ENCODE measurements at places on chromosomes 16 and 17.

DNA sequence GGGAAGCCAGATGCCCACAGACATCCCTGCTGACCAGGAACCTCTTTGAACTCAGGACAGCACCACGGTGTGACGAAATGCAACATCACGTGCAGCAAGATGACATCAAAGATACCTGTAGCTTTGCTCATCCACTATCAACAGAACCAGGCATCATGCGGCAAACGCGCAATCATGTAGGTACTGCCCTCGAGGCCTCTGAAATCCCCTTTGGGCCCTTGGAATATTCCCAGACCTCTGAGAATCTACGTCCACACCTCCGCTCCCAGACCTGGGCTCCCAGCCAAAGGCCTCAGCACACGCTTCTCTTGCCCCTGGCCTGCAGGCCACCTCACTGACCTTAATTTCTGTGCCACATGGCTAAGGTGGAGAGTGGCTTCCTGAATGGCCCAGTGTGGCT is 7.3 kb downstream of the CX3CL1 start:
- DNase-seq, result no peak

- DNase-seq, result no peak
These were observed 143.2 kb upstream of the TNRC6C start for GRCh38 chr17:77815127-77815905.

DNA sequence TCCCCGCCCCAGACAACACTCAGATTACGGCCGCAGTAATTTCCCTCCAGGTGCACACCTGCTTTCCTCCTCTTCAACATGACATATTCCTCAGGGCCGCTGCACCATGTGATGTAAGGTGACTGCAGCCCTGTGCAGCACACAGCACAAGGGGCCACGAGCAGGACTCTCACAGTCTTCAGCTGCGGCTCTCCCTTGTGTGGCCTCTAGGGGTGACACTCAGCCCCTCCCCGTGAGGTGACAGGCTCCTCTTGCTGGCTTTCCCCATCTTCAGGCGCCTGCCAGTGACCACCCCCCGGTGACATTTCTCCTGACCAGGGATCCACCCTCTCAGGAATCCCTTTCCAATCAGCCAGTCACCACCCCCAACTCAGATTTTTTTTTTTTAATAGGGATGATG is 31.3 kb upstream of the ABCC3 start:
- no peak for DNase-seq

- DNase-seq, result no peak
These were observed 6.1 kb upstream of the RNF157 start for GRCh38 chr17:76246080-76247066.

DNA sequence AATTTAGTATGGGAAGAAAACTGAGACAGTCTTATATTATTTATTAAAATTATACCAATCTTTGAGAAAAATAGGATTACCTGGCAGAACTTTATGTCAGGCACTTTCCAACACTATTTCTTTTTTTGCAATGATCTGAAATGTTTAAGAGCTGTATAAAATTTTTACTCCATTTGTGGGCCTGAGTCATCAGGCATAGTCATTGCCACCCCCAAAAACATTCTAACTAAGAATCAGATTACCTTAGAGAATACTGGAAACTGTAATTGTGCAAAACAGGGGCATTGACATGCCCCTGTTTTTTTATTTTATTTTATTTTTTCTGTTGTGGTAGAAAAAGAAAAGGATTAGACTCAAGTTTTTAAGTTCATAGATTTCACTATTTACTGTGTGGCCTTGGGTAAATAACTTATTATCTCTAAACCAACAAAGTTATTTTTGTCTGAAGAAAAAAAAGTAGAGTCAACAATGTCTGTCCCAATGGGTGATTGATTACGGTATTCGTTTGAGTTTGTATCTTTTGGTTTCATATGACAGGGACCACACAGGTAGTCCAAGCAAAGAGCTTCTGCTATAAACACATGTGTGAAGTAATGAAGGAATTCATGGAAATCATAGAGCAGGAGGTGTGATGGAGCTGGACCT is 24.6 kb downstream of the VAT1L start:
- DNase-seq, result no peak

DNA sequence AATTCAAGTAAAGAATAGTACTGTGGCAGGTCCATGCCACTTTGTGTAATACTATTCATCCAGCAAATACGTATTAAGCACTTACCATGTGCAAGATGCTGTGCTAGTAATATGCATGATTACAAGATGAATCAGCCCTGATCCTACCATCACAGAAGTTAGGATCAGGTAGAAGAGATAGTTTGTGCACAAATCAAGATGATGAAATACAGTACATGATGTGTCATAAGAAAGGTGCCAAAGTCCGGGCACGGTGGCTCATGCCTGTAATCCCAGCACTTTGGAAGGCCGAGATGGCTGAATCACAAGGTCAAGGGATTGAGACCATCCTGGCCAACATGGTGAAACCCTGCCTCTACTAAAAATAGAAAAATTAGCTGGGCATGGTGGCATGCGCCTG is 10.9 kb downstream of the COG4 start:
- DNase-seq, result no peak

GRCh38 chr17:7894866-7895265 is 6.3 kb downstream of the CHD3 start:
- no peak for DNase-seq

Data from stimulated activated CD8-positive, alpha-beta memory T cell treated with anti-CD3 and anti-CD28 coated beads, Interleukin-12 subunit alpha, Interleukin-12 subunit beta, amount 100 ng/mL, for 1 hour (primary cell).